Activated T-cell treated with anti-CD3 and anti-CD28 coated beads, Interleukin-2, amount 50 U/mL, for 72 hours (primary cell): ENCODE measurements at places on chromosomes 5 and 9.

- no peak overlapping the region for H3K4me3 ChIP-seq
- no peak overlapping the region for H3K27ac ChIP-seq
- H3K4me1 ChIP-seq = peaks cover 16% of the 10 kb centered on the region
- H3K27me3 ChIP-seq = no peaks in the 10 kb centered on the region
- no peaks in the 10 kb centered on the region for H3K36me3 ChIP-seq
Measured at GRCh38 chr5:174457141-174457678, 267.2 kb upstream of the MSX2 start.

DNA sequence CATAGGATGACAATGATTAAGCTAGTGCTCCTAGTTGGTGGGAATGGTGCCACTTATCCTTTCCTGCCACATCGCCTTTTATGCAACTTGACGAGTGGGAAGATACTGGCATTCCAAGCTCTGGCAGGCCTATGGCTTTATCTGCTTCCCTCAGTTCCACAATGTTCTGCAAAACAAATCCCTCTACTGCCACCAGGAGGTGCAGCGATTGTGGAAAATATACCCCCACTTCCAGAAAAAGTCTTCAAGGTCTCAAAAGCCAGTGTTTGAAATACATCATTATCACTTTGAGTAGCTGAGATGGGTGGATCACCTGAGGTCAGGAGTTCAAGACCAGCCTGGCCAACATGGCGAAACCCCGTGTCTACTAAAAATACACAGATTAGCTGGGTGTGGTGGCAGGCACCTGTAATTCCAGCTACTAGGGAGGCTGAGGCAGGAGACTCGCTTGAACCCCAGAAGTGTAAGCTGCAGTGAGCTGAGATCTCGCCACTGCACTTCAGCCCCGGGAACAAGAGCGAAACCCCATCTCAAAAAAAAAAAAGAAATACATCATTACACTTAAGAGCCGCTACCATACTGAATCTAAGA lies 3.4 kb downstream of the CLINT1 start:
- peaks cover 69% of the 10 kb centered on the region for H3K4me1 ChIP-seq
- no peaks in the 10 kb centered on the region for H3K36me3 ChIP-seq
- peak overlapping the region; percentile 27 for H3K4me3 ChIP-seq

- no peak overlapping the region for H3K27ac ChIP-seq
- H3K4me1 ChIP-seq = no peaks in the 10 kb centered on the region
- no peak for DNase-seq
- H3K36me3 ChIP-seq = no peaks in the 10 kb centered on the region
Measured at GRCh38 chr5:135625961-135626360, 47.2 kb upstream of the CXCL14 start.

- no peaks in the 10 kb centered on the region for H3K4me1 ChIP-seq
- H3K4me3 ChIP-seq = no peak overlapping the region
- no peak overlapping the region for H3K27ac ChIP-seq
- peaks cover 6% of the 10 kb centered on the region for H3K27me3 ChIP-seq
Measured at GRCh38 chr5:68011801-68012200, 203.8 kb upstream of the PIK3R1 start.

GRCh38 chr9:126450668-126451205 lies 124.1 kb downstream of the MVB12B start:
- H3K4me1 ChIP-seq = peaks cover 5% of the 10 kb centered on the region
- no peak overlapping the region for H3K4me3 ChIP-seq
- no peak overlapping the region for H3K27ac ChIP-seq
- DNase-seq = no peak
- peaks cover 12% of the 10 kb centered on the region for H3K27me3 ChIP-seq
- no peaks in the 10 kb centered on the region for H3K36me3 ChIP-seq

GRCh38 chr9:105245029-105245890 lies 809 bp downstream of the SLC44A1 start:
- peaks cover 8% of the 10 kb centered on the region for H3K4me1 ChIP-seq
- H3K27me3 ChIP-seq = peaks cover 37% of the 10 kb centered on the region
- peak overlapping the region; percentile 92 for H3K4me3 ChIP-seq
- peaks cover 2% of the 10 kb centered on the region for H3K36me3 ChIP-seq
- H3K27ac ChIP-seq = peak overlapping the region; percentile 86

GRCh38 chr9:134024214-134024792 lies 978 bp upstream of the BRD3OS start:
- no peaks in the 10 kb centered on the region for H3K27me3 ChIP-seq
- H3K4me1 ChIP-seq = peaks cover 8% of the 10 kb centered on the region
- peak overlapping the region; percentile 87 for H3K4me3 ChIP-seq
- H3K27ac ChIP-seq = peak overlapping the region; percentile 73
- DNase-seq = no peak
- H3K36me3 ChIP-seq = no peaks in the 10 kb centered on the region

- no peaks in the 10 kb centered on the region for H3K36me3 ChIP-seq
- no peak for DNase-seq
- H3K27me3 ChIP-seq = peaks cover 15% of the 10 kb centered on the region
- H3K4me3 ChIP-seq = no peak overlapping the region
- H3K27ac ChIP-seq = no peak overlapping the region
- peaks cover 5% of the 10 kb centered on the region for H3K4me1 ChIP-seq
Measured at GRCh38 chr5:74587890-74588289, 52.6 kb downstream of the ENC1 start.

DNA sequence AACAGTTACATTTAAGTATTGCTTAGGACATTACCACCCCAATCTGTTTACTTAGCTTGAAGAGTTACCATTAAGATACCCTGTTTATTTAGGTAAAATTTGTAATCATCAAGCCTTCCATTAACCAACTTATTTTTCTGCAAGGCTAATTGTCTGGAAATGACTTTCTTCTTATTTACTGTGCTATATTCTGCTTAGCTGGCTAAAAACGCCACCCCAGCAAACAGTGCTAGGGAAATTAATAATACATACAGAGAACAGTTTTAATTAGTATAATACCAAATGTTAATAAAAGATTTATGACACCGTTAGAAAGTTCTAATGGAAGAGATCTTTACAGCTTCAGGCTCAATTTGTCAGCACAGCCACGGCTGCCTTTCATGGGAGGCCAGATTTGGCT lies 14.0 kb downstream of the TLX3 start:
- no peak overlapping the region for H3K4me3 ChIP-seq
- no peaks in the 10 kb centered on the region for H3K36me3 ChIP-seq
- no peaks in the 10 kb centered on the region for H3K4me1 ChIP-seq
- H3K27me3 ChIP-seq = peaks cover 70% of the 10 kb centered on the region
- no peak for DNase-seq
